ENCODE measurements at places on chromosomes 5 and 9.

DNA sequence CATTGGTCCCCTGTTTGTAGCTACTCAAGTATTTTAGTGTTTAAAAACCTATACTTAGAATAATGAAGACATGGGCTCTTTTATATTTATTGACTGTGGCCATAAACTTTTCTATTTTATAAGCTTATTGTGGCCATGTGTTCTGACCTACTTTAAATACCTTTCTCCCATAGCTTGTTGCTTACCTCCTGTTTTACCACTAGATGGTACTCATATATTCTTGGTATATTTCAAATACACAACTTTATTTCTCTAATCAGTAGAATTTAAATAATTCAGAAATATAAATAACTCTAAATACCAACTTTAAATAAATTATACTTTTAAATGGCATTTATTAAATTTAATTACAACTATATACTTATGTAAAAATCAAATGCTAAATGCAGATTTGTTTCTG is 498.0 kb downstream of the PRDM9 start:
- no peak for DNase-seq

- DNase-seq: no peak
Measured at GRCh38 chr5:111511831-111512374, 432 bp downstream of the STARD4 start.

DNA sequence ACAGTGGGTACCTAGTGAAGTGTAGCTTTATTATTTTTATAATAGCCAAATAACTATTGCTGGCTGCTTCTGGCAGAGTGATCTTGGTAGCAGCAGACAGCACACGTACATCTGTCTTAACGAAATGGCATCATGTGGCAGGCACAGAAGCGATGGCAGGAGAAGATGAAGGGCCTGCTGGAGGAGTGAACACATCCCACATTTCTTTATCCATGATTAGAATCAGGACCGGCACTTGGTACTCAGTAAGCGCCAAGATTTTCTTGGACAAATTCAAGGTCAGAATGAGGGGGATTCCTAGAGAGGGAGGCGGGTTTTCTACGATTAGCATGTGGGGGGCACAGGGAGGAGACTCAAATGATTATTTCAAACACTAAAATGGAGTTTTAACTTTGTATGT is 23.0 kb upstream of the ZNF366 start:
- no peak for DNase-seq

DNA sequence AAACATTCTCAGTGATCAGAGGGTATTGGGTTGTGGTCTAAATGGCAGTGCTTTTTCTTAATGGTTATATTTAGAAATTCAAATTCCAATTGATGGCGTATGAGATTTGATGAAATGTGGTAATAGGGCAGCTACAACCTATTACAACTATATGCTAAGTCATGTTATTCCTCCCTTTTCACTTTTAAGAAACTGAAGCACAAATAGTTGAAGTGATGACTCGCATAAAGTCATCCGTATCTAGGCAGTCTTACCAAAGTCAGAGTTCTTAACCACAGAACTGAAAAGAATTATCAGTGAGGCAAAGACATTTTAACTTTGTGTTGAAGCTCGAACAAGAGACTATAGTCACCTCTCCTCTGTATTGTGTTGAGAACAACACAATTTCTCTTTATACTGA is 28.2 kb downstream of the C9orf152 start:
- no peak for DNase-seq
